Panc1 (cell line): ENCODE measurements at places on chromosomes 4 and X. TPM values are rescaled to one million over a fixed set of nuclear protein-coding genes. Genes with fewer than 3 reads are reported as not detected.

GRCh38 chrX:23766650-23767551 is 16.1 kb upstream of the SAT1 start:
- H3K4me3 ChIP-seq: peak overlapping the region; percentile 45
- H3K27me3 ChIP-seq: no peaks in the 10 kb centered on the region

MORF4L2 gene
- total RNA-seq: 500 TPM

TMA16 gene
- total RNA-seq: 26.9 TPM

DNA sequence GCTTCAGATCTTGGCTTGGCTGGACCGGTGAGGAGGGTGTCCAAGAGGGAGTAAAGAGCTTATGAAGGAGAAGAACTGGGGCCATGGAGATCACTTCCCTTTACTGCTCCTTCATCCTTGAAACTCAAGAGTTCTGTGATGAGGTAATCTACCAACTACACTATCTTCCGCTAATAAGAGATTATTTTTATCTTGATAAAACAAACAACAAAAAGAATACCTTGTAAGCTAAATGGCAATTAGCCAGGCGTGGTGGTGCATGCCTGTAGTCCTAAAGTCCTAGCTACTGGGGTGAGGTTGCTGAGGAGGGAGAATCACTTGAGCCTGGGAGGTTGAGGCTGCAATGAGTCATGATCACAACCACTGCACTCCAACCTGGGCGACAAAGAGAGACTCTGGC is 47.4 kb downstream of the HAUS3 start:
- H3K27me3 ChIP-seq: no peaks in the 10 kb centered on the region
- H3K4me1 ChIP-seq: no peaks in the 10 kb centered on the region
- no peaks in the 10 kb centered on the region; the same call in 1 of the 2 replicates for H3K36me3 ChIP-seq
- H3K27ac ChIP-seq: no peak overlapping the region
- DNase-seq: no peak
- H3K4me3 ChIP-seq: no peak overlapping the region

GRCh38 chrX:72057331-72057730 is 74.4 kb downstream of the RTL5 start:
- DNase-seq: no peak
- H3K36me3 ChIP-seq: no peaks in the 10 kb centered on the region
- no peak overlapping the region for H3K4me3 ChIP-seq
- no peak overlapping the region for H3K27ac ChIP-seq
- no peaks in the 10 kb centered on the region for H3K4me1 ChIP-seq

DNA sequence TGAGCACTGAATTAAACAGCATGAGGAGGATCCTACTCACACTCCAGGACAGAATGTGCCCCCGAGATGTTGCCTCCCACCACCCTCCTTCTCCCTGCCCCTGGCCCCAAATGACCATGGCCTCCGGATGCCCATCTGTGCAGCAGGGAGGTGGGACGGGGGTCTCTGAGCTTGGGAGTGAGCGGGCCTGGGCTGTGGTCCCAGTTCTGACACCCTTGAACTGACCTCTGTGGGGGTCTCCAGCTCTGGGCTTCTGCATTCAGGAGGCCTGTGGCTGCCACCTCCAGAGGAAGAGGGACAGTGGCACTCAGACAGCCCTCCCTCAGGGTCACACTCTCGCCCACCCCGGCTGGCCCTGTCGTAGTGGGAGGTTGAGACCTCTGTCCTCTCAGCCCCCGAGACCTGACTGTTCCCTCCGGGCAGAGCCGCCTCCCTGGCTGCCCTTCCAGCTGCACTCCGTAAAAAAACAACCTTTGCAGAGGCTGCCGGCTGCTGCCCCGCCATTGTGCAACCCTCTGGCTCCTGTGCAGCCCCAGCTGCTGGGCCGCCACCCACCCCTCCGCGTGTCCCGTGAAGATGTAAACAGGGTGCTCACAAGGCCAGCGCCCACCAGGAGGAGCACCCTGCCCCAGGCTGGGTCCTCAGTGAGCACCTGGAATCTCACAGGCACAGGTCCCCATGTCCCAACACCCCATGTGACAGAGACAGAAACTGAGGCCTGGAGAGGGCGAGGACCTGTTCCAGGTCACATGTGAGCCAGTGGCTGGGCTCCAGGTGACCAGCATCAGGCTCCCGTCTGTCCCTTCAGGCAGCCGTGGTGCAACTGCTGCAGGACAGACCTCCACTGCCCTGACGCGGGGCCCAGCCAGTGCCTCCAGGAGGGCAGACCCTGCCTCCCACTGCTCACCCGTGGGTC is 39.6 kb downstream of the HTRA3 start:
- DNase-seq: no peak
- H3K4me1 ChIP-seq: no peaks in the 10 kb centered on the region
- no peak overlapping the region for H3K27ac ChIP-seq
- H3K27me3 ChIP-seq: no peaks in the 10 kb centered on the region
- H3K36me3 ChIP-seq: no peaks in the 10 kb centered on the region

PLAC1 gene
- total RNA-seq: 0.51 TPM

DNA sequence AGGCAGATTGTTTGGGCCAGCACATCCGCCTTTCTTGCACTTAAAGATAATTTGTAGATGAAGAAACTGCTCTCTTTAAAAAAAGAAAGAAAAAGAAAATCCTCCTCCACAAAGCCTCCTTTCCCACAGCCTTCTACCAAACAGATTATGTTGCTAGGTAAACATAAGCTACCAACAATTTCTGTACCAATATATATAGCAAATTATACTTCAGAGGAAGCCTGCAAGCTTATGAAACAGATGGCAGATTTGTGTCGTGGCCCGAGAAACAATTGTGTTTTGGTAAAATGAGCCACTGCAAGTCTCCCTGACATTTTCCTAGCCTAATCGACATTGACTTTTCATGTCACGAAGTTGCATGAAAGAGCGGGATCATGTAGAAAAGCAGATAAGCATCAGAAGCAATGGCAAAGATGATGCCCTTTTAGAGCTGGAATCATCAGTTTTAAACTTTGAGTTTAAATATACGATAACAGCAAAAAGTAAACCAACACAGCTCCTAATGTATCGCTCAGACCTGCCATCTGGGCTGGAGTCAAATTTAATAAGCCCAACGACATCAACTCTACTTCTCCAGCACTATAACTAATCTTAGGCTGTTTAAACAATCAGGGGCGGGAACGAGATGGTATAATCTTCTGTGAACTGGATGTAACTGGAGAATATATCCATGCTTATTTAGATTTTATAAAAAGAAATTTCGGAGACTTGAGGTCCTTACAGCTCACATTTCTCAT is 94.9 kb upstream of the PLAC1 start:
- no peaks in the 10 kb centered on the region for H3K4me1 ChIP-seq
- H3K4me3 ChIP-seq: no peak overlapping the region
- DNase-seq: no peak
- no peaks in the 10 kb centered on the region for H3K36me3 ChIP-seq
- H3K27ac ChIP-seq: no peak overlapping the region

HTN1 gene
- not detected for total RNA-seq

DNA sequence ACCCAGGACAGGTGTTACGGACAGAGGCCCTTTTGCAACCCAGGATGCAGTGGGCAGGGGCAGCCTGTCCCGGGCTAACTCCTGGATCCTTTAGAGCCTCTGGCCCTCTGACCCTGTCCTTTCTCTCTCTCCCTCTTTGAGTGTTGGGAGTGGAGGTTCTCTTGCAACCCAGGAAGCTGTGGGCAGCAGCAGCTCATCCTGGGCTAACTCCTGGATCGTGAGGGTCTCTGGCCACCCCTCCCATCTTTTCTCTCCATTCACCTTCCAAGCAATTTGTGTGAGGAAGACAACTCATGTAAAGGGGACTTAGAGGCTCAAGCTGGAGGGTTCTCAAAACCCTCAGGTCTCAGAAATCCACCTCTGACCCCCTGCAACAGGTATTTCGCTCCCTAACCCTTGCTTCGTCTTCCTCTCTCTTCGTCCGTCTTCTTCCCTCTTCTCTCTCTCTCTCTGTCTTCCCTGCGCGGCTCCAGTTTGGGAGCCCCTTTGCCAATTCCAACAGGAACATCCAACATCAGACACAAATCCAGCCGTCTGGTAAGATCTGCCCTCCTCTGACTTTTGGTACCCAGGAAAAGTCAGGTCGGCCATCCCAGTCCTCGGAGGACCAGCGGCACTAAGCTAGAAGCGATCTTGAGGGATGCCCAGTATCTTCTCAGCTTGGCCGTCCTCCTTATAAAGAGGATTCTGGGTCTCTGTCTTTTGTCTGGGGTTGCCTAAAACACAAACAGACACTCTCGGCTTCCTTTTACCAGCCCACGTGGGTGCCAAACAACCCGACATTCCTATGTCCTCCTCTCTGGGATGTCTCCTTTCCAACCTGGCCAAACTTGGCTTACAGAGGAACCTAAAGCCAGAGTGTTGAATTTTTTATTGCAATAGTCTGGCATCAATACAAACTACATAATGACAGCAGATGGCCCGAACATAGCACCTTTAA is 7.9 kb downstream of the ASMTL start:
- no peak for DNase-seq
- no peaks in the 10 kb centered on the region for H3K27me3 ChIP-seq
- no peak overlapping the region for H3K4me3 ChIP-seq
- H3K27ac ChIP-seq: no peak overlapping the region

DNA sequence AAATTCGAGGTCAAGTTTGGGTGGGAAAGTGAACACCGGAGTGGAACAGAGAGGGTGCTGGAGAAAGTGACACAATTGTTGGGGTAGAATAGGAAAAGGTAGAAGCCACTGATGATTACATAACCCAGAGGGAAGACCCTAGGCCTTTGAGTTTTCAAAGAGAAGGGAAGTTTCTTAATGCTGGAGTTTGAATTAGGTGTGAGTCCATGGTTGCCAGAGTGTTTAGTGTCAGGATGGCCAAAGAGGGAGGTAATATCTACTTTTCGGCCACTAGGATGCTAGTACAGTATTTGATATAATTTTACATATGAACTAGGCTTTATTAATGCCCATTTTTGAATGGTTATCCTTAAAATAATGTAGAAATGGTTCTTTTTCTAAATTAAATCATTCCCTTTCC is 5.4 kb downstream of the BCORL1 start:
- no peak for DNase-seq
- no peaks in the 10 kb centered on the region for H3K27me3 ChIP-seq
- H3K36me3 ChIP-seq: no peaks in the 10 kb centered on the region; the same call in 1 of the 2 replicates
- H3K4me1 ChIP-seq: peaks cover 8% of the 10 kb centered on the region

DNA sequence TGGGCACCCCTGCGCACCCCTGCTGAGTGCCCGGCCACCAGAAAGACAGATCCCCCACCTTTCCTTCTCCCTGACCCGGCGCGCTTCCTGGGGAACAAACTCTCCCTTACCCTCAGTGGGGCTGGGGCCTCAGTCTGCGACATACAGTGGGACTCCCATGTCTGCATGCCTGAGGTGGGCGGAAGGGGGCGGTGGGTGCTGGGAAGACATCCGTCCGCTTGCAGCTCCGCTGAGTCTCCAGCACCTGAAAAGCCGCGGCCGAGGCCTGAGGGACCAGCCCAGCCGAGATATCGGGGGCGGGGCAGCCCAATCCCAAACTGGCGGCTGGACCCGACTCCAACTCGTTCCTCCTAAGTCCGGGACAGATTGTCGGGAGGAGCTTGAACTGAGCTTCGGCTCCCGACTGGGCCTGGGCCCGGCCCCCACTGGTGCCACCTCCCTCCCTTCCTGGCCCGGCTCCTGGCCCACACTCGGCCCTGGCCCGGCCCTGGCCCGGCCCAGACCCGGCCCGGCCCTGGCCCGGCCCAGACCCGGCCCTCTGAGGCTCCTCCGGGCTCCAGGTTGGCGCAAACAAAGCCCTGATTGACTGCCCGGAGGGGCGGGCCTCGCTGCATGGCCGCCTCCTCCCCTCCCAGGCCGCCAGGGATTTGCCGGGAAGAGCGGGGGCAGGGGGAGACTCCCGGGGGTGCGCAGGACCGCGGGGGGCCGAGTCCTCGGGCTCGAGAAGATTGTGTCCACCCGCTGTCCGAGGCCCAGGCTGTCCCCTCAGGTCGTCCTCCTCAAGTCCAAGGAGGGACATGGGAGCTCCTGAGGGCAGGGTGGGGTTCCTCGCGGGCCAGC is 877 bp upstream of the SLC16A2 start:
- H3K4me1 ChIP-seq: peaks cover 7% of the 10 kb centered on the region
- no peaks in the 10 kb centered on the region for H3K36me3 ChIP-seq
- peak overlapping the region; percentile 61 for H3K4me3 ChIP-seq

ITIH6 gene
- total RNA-seq: not detected

- no peak for DNase-seq
- H3K27ac ChIP-seq: peak overlapping the region; percentile 75
These were observed 18.7 kb downstream of the RELL1 start for GRCh38 chr4:37667197-37668100.

DNA sequence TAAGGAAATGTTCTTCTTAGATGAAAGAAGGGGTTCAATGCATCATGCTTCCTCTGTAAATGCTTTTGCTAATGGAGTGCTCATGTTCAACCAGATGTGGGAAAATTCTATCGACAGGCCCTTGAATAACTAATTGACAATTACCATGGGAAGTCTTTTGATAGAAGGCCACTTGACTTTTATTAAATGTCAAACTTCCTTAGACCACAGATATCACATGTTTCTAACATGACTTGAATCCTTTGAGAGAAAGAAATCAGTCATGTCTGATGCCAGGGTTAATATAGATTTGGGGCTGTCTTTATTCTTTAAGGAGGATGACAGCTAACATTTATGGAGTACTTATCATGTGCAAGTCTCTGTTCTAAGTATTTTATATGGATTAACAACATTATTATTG is 280.1 kb downstream of the DCHS2 start:
- no peaks in the 10 kb centered on the region for H3K4me1 ChIP-seq
- no peaks in the 10 kb centered on the region for H3K27me3 ChIP-seq
- H3K27ac ChIP-seq: no peak overlapping the region

ABCB7 gene
- 30.7 TPM for total RNA-seq

- H3K4me1 ChIP-seq: no peaks in the 10 kb centered on the region
- no peak overlapping the region for H3K4me3 ChIP-seq
- H3K36me3 ChIP-seq: no peaks in the 10 kb centered on the region
- no peak for DNase-seq
- no peak overlapping the region for H3K27ac ChIP-seq
- H3K27me3 ChIP-seq: no peaks in the 10 kb centered on the region
These were observed 366.6 kb upstream of the GRIA3 start for GRCh38 chrX:122817321-122817955.

DNA sequence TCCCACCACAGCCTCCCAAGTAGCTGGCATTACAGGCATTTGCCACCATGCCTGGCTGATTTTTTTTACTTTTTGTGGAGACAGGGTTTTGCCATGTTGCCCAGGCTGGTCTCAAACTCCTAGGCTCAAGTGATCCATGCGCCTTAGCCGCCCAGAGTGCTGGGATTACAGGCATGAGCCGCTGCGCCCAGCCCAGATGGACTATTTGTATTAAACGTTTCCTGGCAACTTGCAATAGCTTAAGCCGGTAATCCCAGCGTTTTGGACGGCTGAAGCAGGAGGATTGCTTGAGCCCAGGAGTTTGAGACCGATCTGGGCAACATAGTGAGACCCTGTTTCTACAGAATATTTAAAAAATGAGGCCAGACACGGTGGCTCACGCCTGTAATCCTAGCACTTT is 18.4 kb downstream of the UBE2K start:
- peaks cover 7% of the 10 kb centered on the region; the same call in 1 of the 2 replicates for H3K4me1 ChIP-seq
- H3K27ac ChIP-seq: no peak overlapping the region
- no peak for DNase-seq
- H3K36me3 ChIP-seq: no peaks in the 10 kb centered on the region

DNA sequence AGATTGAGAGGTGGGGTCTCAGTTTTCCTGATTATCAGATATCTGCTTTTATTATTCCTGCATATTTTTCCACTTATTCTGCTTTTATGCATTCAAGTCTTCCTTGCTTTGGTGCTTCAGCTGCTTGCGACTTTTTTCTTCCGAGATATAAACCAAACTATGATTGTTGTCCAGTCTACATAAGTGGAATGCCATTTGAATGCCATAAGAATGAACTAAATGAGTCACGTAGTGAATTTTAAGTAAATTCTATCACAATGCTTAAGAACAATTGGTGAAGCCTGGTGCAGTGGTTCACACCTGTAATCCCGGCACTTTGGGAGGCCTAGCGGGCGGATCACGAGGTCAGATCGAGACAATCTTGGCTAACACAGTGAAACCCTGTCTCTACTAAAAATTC is 189.1 kb downstream of the PCDH18 start:
- H3K4me1 ChIP-seq: no peaks in the 10 kb centered on the region
- no peaks in the 10 kb centered on the region for H3K36me3 ChIP-seq
- H3K27ac ChIP-seq: no peak overlapping the region
- DNase-seq: no peak

YY2 gene
- 2.0 TPM for total RNA-seq
